NCI-H2081 treated with DMSO at 0.1 percent for 48 hours (cell line): ENCODE measurements at places on chromosomes 5 and 9.

DNA sequence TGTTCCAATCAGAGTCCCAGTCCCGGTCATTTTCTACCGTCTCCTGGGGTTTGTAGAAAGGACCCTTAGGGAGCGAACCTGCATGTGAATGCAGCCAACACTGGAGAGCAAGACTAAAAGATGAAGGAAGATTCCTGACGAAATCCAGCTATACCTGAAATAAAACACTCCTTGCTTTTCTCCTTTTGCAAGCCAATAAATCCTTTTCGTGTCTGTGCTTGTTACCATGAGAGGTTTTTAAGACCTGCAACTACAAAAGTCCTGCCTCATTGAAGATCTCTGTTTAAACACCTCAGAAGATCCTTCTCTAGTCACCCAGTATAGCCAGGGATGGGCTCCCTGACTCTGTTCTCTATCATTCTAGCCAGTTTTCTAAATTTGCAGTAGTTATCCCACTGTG, 10.0 kb upstream of the SLC34A1 start:
- no peak for DNase-seq

DNA sequence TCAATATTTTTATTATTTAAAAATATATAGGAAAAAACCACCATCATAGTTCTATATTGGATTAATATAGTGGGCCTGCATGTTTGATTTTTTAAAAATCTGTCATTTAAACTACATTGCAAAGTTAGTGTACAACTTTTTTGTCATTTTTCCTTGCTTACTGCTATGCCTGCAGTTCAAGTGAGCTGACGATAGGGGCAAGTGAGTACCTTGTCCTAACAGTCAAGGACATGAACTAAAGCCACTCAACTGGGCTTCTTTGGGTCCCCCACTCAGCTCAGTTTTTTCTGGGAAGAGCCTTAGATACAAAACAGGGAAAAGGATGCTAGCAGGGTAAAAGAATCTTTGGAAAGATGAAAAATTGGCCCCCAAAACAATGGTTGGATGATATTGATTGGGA, 269.9 kb downstream of the MAN2A1 start:
- no peak for DNase-seq

GRCh38 chr5:145587308-145587672, 247.9 kb downstream of the PRELID2 start:
- no peak for DNase-seq

DNA sequence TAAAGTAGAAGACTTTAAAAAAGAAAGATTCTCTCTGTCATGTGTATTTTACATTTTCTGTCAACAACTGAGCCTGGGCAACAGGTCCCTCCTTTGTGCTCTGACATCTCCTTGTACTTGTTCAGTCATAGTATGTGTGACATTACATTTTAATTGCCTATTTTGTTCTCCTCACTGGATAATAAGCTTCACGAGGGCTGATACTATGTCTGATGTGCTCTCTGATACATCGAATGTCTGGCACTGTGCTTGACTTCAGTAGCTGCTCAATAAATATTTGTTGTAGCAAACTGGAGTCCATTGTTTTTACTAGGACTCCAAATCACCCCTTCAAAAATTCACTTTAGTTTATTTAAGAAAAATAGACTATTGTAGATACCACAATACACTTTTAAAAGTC, 482.0 kb downstream of the RASEF start:
- no peak for DNase-seq

DNA sequence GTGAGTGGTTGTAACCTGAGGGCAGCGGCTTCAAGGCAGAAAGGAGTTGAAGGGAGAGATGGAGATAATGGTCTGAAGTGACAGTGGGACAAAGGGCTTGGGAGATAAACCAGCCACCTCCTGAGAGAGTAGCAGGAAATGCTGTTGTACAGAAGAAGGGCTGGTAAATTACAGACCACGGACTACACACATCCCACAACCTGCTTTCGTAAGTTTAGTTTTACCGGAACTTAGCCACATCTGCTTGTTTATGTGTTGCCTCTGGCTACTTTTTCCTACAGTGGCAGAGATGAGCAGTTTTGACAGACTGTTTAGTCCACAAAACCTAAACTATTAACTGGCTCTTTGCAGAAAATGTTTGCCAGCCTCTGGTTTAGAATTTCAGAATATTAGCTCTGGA, 269.5 kb downstream of the ARHGEF28 start:
- no peak for DNase-seq

GRCh38 chr9:72476617-72477437, 44.6 kb upstream of the TMC1 start:
- DNase-seq, result no peak

DNA sequence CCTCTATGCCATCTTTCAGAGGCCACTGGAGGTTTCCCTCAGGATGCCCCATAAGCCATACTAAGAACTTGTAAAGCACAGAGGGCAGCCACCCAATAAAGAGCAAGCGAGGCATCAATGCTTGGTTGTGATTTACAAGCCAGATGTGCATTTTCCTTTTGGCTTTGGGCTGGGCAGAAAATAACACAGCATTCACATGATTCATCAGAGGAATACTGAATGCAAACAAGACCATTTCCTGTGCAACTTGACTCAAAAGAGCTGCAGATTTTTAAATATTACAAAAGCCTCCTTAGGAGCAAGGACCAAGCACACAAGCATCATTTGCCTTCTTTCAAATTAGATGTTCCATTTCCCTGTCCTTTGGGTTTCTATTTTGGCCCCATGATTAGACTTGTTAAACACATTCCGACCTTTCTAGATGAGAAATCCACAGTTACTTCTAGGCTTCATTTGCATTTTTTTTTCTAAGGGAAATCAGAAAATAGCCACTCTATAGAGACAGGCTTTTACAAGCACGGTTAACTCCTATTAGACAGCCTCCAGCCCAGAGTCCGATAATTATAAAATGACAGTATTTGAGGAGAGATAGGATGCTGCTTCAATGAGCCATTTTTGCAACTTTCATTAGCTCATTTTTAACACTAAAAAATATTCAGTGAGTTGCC, 207.8 kb downstream of the SEMA5A start:
- no peak for DNase-seq

DNA sequence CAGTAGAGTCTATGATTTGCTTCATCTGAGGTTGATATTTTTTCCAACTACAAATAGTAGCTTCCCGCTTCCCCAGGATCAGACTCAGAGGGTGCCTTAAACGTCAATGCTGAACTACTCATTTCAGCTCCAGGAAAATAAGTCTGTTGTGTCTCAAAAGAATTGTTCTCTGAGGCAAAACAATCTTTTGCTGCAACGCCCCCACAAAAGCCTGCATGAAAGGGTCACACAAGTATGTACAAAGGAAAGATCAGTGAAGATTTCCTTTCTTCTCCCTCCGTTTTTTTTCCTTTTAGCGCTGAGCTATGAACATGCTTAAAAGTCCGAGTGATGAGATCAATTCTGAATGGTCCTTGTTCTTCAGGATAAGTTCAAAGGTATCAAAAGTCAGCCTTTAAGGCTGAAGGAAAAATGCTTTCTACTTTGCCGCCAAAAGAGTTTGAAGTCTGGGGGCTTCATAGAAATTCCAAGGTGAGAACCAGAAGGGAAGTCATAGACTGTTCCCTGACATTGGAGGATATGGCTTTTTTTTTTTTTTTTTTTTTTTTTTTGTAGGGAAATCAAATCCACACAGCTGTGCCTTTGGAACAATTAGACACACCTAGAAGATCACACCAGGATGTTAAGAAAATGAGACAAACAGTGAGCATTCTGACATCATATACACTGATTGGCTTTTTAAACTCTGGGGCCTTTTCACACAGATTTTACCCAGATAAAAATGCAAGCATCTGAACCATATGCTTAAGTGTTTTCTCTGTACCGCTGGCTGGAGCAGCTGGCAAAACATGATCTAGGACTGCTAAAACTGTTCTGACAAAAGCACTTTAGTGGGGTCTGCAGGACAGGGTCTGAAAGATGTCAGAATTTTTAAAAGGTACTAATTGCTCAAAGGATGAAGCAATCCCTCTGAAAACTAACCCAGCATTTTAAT, 329.3 kb downstream of the ENC1 start:
- no peak for DNase-seq

DNA sequence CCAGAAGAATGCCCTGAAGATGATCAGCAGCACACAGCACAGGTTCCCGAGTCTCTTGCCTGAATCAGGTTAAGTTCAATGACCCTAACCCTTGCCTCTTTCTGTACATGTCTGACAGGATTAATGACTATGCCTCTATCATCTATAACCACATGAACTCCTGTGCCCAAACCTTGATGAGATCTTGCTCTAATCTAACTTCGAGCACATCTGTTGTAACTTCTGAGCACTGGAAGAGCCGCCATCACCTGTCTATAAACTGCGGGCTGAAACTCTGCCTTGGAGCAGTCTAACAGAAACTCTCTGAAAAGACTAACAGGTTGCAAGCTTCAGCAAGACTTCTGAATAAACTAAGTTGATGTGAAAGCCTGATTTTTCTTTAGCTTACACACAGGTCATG, 44.5 kb downstream of the SERINC5 start:
- DNase-seq, result no peak

DNA sequence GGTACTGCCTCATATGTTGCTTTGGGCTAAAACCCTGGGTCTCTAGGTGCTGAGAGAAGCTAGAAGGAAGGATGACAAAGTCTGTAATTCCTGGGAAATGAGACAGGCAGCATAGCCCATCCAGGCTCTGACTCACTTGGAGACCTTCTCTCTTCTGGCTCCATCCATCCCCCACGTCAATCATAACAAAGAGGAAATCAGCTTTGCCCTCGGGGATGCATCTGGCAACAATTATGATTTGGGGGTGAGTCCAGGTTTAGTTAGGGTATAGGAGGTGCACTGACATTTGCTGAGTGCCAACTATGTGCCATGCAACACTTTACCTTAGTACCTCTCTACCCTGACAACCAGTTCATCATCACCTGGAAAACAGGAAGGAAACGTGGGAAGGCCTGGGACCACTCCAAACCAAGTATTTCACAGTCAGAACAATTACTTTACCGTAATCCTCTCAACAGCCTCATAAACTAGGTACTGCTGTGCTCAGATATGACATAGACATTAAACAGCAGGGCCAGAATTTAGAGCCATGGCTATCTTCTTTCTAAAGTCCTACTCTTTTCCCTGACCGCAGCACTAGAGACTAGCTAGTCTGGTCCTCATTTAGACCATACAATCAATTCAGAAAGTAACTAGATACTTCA, 39.1 kb upstream of the GZMA start:
- no peak for DNase-seq

- no peak for DNase-seq
These were observed 31.7 kb downstream of the CLTA start for GRCh38 chr9:36222449-36222848.

GRCh38 chr5:9405196-9405754, 140.6 kb downstream of the SEMA5A start:
- DNase-seq, result no peak

DNA sequence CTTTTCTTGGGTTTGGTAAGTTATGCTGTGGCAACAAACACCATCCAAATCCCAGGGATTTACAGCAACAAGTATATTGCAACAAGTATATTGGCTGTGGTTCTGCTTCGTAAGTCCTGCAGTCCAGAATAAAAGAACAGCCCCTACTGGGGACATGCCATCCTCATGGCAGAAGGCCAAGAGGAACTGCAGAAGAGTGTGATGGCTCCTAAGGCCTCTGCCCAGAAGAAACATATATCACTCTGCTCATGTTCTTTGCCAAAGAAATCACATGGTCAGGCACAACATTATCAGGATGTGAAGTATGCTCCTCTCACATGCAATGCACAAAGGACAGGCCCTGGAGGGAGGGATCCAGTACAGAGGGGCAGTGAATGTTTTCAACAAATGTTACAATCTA, 159.6 kb upstream of the TAS2R1 start:
- no peak for DNase-seq

DNA sequence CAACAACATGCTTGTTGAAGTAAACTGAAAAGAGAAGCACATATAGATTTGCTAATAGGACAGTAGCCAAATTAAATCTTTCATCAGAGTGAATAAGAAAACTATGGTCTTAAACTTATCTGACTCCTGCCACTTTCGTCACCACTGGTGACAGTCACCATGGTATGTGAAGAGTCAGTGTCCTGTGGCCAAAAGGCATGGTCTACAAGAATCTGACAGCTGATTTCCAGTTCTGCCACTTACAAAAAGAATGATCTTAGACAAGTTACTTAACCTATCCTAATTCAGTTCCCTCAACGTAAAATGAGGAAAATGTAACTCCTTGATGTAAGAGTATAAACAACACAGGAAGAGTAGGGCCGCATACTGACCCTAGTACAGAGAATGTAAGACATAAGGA, 102.0 kb downstream of the LPAR1 start:
- no peak for DNase-seq

DNA sequence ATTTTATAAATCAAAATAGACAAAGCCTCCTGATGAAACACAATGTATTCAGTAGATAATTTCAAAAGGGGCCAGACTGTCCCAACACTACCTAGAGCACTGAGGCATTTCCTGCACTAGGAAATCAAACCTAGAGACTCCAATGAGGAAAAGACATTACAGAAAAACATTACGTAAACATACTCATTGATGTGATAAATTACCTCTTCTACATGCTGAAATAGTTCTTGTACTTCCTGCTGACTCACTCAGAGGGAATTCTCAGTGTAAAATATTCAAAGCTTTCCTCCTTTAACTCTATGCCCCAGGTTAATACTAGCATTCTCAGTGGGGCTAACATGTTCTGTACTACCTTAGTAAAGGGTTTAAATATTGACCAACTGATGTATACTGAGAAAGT, 178.0 kb downstream of the ESM1 start:
- no peak for DNase-seq

DNA sequence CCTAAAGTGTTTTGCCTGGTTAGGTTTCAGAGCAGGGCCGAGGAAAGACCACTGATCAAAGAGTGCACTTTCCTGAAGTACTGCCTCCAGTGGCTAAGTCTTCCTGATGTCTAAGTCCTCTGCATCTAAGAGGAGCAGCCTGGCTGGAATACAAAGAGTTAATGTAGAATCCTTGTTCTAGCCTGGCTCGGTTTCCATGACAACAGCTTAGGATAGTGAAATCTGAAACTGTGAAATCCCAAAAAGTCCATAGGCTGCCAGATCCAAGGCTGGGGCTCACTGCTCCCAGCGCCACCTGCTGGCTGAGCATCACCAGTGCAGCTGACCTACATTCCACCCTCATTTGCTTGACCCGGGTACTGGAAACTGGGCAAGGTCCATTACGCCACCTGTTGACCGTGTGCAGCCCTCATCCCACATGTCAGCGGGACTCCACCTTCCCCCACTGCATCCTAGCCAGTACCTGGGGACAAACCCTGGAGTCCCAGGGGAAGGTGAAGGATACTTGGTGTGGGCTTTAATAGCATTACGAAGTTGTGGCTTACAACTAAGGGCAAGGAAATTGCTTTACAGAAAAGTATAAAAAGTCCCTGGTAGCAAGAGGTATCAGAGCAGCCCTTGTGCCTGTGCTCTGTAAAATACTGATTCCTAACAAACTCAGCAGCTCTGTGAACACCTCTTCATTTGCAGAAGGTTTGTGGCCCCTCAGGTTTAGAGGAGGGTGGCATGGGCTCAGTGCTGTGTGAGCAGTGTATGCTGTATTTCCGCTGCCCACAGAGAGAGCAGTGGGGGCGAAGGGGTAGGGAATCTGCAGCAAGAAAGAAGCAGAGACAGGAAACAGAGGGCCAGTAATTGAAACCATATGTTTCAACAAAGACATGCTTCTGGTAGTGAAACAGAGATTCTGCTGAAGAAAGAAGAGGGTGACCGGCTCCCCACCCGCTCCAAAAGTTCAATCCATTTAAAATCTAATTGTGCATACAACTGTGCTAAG, 36.0 kb downstream of the PCDHGC5 start:
- DNase-seq, result no peak
